NCI-H526 (cell line): ENCODE measurements at places on chromosomes 13 and 19.
A peak's percentile ranks its signal among the peaks of the same experiment; 100 is the strongest.

- no peak for DNase-seq
These were observed 53.2 kb upstream of the RFC3 start for GRCh38 chr13:33764716-33765115.

DNA sequence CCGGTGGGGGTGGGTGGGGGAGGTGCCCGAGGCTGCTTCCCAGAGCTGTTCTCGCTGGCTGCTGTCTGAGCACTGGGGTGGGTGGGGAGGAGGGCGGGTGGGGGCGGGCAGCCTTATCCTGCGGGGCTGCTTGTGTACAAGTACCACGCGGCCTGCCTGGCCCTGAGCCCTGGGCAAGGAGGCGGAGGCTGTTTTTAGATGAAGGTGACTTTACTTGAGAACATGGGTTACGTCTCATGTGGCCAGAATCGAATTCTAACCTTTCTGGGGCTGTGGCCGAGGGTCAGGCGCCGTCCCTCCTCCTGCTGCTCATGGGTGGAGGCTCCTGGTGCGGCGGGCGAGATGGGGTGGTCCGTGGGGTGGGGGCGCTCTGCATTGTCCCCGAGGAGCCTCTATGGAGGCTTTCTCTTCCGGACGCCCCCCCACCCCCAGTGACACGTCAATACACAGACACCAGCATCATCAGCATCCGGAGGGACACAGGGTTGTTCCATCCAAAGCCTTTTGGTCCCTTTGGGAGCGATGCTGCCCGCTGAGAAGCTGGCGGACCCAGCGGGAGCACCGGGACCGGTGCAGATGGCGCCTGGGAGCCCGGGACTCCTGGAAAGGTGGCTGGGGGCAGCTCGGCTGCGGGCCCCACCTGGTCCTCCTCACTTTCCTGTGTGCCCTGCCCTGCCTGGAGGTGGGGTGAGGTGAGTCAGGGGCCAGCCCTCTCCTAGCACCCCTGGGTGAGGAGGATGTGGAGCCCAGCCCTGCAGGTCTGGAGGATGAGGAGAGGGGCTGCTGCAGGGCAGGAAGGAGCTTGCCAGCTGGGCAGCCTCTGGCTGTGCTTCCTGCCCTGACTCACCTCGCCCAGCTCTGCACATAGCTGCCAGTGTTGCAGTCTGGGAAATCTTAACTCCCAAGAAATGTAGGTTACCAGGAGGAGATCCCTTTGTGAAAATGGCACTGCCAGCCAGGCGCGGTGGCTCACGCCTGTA, 3.4 kb downstream of the BSG start:
- no peak for DNase-seq

GRCh38 chr13:44504116-44504515, 72.0 kb downstream of the TSC22D1 start:
- DNase-seq, result no peak

- peak; percentile 85 for DNase-seq
These were observed 9.8 kb upstream of the DPF1 start for GRCh38 chr19:38233740-38234251.

DNA sequence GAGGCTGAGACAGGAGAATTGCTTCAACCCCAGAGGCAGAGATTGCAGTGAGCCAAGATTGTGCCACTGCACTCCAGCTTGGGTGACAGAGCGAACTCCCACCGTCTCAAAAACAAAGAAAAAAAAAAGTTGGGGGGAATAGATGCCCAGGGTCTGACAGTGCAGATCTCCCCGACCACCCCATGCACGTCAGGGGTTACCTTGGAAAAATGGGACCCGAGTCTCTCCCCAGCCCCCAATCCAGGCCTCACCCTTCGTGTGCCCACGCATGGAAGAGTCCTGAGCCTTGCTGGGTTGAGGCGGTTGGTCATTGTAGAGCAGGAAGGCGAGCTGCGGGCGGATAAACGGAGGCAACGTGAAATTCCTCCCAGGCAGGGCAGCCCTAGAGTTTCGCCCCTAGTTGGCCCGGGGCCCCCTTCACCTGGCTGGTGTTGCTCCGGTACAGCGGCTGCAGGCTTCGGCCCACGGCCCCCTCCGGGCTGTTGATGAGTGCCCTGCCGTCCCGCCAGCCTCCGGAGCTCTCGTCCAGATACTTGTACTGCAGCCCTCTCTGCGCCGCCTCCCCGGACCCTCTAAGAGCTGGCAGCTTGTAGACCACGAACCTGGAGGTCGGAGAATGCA, 588 bp downstream of the DNASE2 start:
- DNase-seq, result no peak

- no peak for DNase-seq
These were observed 251.3 kb upstream of the ATXN8OS start for GRCh38 chr13:69856331-69856730.
